ENCODE measurements at places on chromosomes 12 and 14.

DNA sequence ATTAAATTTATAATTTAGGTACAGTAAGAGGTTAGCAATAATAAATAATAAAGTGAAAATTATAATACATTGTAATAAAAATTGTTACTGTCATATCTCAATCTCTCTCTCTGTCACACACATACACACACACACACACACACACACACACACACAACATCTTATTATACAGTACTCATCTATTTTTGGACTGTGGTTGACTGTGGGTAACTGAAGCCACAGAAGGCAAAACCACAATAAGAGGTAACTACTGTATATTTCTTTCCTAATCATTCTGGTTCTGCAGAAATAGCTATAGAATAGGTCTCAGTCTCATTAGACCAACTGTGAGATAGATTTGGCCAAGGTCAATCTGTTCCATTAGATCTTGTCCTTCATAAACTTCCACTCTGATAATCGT, 33.1 kb upstream of the PTPRO start:
- H3K4me3 ChIP-seq: no peak overlapping the region
- H3K36me3 ChIP-seq: no peaks in the 10 kb centered on the region
- H3K27me3 ChIP-seq: no peaks in the 10 kb centered on the region
- no peak for DNase-seq
- peaks cover 6% of the 10 kb centered on the region for H3K4me1 ChIP-seq

DNA sequence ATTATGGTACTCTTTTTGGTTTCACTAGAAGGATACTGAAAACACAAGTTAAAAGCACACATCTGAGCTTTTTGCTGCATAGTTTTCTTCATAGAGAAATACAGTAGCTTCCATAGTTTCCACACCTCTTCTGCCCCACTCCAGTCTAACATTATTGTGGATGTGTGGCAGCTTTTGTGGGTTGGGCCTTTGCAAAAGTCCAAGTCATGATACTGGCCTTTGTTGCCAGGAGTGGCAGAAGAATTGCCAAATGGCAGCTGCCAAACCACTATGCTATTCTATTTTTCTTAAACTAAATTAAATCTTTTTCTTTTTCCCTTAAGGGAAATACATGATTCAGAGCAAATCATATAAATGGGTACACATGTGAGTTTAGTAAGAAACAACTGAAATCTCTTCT, 114.8 kb downstream of the PLEKHA5 start:
- H3K36me3 ChIP-seq: no peaks in the 10 kb centered on the region
- no peak for DNase-seq
- no peak overlapping the region for H3K4me3 ChIP-seq

DNA sequence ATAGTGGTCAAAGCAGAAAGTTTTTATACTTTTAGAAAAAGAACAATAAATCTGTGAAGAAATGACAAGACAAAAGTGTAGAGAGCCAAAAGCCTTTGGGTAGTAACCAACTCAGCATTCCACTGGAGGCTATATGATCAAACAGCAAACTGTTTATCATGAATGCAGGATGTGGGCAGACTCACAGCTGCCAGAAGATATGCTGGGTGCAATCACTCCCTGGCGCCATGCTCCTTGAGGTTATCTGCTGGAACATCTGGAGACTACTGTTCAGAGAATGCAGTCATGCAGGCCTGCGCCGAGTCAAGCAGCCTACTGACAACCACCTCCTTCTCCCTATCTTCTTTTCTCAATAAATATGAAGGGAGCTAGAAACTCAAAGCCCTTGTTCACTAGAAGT, 49.0 kb upstream of the SLC8A3 start:
- peaks cover 19% of the 10 kb centered on the region for H3K27me3 ChIP-seq
- no peaks in the 10 kb centered on the region for H3K4me1 ChIP-seq
- no peak overlapping the region for H3K4me3 ChIP-seq
- no peaks in the 10 kb centered on the region for H3K36me3 ChIP-seq

DNA sequence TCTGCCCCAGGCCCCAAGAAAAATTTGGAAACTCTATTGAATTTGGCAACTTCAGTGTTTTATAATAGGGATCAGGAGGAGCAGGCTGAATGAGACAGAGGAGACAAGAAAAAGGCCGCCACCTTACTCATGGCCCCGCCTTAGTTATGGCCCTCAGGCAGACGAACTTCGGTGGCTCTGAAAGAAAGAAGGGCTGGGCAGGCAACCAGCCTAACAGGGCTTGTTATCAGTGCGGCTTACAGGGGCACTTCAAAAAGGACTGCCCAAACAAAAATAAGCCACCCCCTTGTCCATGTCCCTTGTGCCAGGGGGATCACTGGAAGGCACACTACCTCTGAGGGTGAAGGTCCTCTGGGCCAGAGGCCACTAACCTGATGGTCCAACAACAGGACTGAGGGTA, 146.3 kb upstream of the ATF7IP start:
- no peaks in the 10 kb centered on the region for H3K27me3 ChIP-seq
- H3K4me3 ChIP-seq: no peak overlapping the region
- no peaks in the 10 kb centered on the region for H3K36me3 ChIP-seq
- peaks cover 11% of the 10 kb centered on the region for H3K4me1 ChIP-seq

GRCh38 chr12:16553457-16553856, 52.5 kb downstream of the LMO3 start:
- no peak overlapping the region for H3K4me3 ChIP-seq
- H3K27me3 ChIP-seq: no peaks in the 10 kb centered on the region
- H3K36me3 ChIP-seq: no peaks in the 10 kb centered on the region
- H3K27ac ChIP-seq: no peak overlapping the region
- H3K4me1 ChIP-seq: no peaks in the 10 kb centered on the region

- no peak overlapping the region for H3K27ac ChIP-seq
- H3K36me3 ChIP-seq: peaks cover 88% of the 10 kb centered on the region
Measured at GRCh38 chr12:8096281-8096915, 14.3 kb downstream of the NECAP1 start.

- H3K27me3 ChIP-seq: no peaks in the 10 kb centered on the region
- H3K4me3 ChIP-seq: no peak overlapping the region
- DNase-seq: no peak
- H3K4me1 ChIP-seq: no peaks in the 10 kb centered on the region
- H3K36me3 ChIP-seq: no peaks in the 10 kb centered on the region
- H3K27ac ChIP-seq: no peak overlapping the region
Measured at GRCh38 chr12:84276215-84276614, 636.4 kb downstream of the SLC6A15 start.

DNA sequence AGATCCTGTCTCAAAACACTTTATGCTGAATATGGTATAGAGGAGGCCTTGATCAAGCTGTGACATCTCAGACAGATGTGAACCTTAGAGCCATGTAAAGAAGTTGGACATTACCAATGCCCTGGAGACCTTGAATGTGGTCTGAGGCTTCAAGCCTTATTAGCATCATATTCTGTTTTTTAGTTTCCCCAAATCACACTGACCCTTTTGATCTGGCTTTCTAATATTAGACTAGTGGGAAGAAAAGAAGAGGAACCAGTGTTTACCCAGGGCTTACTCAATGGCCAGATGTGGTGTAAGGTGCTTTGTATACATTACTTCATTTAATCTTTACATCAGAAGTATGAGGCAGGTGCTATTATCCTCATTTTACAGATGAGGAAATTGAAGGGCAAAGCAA, 10.6 kb upstream of the TBPL2 start:
- peaks cover 4% of the 10 kb centered on the region for H3K27me3 ChIP-seq
- H3K36me3 ChIP-seq: no peaks in the 10 kb centered on the region
- no peak for DNase-seq
- no peak overlapping the region for H3K4me3 ChIP-seq
- H3K27ac ChIP-seq: no peak overlapping the region

GRCh38 chr12:57741844-57742738, 2.7 kb upstream of the TSPAN31 start:
- peak overlapping the region; percentile 96 for H3K4me3 ChIP-seq
- H3K4me1 ChIP-seq: peaks cover 57% of the 10 kb centered on the region
- H3K27me3 ChIP-seq: no peaks in the 10 kb centered on the region
